AG04450 (cell line): ENCODE measurements at places on chromosomes 1 and 21.

DNA sequence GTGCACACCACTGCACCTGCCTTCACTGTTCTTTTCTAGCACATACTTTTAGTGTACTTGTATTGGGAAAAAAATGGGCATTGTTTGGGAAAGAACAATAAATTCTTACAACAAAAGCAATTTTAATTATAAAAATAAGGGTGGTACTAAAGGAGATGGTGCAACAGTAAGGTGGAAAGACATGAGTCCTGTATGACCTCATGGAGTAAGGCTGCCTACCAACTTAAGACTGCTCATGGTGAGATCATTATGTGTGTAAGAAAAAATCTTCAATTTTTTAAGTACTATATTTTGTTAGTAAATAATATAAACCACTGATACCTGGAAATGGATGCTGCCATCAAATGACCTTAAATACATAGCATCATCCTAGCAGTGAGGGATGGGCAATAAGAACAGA lies 29.6 kb upstream of the PHGDH start:
- no peak for DNase-seq

DNA sequence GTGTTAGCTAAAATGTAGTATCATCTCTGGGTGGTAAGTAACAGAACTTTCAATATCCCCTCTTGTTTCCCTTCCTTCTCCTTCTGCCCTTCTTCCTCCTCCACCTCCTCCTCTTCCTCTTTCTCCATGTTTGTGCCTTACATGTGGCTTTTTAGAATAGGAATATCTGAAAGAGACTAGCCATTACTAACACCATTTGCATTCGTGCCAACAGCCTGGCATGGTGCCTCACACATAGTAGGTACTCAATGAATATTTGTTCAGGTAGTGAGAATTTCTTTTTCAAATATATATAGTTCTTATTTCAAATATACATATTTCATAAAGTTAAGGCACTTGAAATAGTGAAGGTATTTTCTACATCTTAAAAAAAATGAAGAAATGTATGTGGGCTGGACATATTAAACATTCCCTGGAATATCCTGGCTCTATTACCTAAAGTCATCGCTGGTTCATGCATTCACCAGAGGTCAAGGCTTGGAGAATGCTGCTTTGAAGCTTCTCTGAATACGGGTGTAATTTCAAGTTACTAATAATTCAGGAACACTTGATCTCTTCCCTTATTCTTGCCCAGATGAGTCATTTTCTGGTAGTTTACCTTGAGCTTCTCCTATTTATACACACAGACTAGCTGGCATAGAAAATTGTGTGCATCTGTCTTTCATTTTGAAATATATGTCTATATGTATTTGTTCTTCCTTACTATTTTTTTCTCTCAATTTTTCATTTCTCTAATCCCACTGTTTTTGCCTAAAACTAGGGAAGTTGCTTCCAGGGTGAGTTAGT lies 319.4 kb downstream of the TGFB2 start:
- no peak for DNase-seq

- DNase-seq = no peak
Observed at GRCh38 chr21:43021756-43022600, 47.6 kb downstream of the PKNOX1 start.

DNA sequence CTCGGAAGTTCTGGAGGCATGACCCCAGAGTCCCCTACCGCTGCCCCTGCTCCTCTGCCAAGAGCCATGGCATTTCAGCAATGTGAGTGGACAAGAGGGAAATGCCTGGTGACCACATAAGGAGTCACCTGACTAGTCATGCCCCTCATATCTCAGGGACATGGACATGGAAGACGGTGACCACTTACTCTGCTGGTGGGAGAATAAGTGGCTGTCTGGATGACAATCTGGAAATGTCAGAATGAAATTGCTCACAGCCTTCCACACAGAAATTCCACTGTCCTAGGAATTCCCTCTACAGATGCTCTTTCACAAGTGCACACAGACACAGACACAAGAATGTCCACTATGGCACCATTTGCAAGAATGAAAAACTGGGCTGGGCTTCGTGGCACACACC lies 24.3 kb upstream of the PLEKHG5 start:
- no peak for DNase-seq

DNA sequence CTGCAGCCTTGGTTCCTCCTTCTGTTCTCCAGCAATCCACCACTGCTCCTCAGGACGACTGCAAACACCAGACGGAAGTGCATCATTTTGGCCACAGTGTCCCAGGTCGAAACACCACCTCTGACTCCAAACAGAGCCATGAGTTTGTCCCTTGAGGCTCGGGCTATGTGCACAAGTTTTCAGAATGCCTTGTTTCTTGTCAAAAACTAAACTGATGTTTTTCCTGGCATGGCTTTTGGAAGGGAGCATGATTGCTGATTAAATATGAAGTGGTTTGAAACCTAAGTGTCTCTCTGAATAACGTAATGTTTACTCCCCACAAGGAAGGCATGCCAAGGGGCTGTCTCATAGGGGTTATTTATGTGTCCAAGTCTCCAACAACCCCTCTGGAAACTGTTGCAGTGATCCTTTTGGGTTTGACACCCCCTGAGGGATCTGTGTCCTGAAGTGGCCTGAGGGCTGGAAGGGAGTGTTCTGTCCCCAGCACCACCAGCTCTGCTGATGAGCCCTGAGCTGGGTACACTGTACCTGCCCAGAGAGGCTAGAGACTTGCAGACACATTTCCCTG lies 132.7 kb downstream of the PLPP3 start:
- DNase-seq = no peak

GRCh38 chr1:241992734-241993133 lies 6.2 kb downstream of the MAP1LC3C start:
- no peak for DNase-seq
